Cardiac fibroblast (primary cell): ENCODE measurements at places on chromosomes 4 and X.

DNA sequence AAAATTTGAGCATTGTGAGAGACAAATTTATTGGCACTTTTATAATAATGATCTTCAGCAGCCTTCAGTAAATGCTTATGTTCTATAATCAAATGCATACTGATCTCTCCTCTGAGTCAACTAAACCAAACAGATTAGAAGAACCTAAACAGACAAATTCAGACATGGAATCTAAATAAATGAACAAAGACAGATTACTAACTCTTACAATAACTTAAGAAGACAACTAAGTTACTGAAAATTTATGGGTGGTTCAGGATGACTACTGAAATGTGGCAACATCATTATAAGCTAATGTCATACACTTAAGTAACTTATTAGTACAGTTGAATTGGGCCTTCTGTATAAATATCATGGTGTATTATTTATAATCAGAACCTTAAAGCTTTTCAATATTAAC is 127.3 kb downstream of the NEK1 start:
- DNase-seq = peak; percentile 43

- DNase-seq = no peak
These were observed 41.9 kb downstream of the ARHGEF38 start for GRCh38 chr4:105594099-105595010.

DNA sequence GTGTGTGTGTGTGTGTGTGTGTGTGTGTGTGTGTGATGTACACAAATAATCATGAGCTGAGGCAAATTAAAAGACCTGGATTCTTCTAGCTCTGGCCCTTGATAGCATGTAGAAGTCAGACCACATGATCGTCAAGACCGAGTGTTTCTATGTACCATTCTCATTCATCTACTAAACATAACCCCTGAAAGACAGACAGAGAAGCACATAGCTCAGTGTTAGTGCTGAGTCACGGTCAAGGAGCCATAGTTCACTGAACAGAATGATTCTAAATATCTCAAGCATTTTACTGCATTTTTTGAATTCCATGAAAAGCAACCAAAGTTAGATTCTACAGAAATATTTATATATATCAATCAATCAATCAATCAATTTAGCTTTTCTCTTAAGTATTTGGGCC is 412.3 kb upstream of the CXorf51A start:
- no peak for DNase-seq

DNA sequence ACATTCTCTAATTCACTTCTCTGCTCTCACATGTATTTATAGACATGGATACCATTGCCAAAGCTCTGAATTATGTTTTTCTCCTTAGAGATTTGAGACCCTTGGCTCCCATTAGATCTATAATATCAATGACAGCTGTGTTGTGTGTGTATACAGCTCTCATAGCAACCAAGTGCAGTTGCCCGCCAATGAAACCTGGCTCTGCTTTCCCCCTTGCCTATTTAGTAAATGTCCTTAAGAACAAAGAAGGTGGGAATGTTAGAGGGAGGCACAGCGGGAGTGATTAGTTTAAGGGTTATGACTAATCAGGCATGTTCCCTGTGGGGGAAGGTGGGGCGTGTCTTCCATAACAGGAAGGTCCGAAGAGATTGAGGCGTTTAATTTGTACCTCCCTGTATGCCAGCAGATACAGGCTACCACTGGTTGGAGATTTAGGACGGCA is 100.5 kb upstream of the TBC1D9 start:
- DNase-seq = peak; percentile 71

- no peak for DNase-seq
These were observed 46.5 kb downstream of the REPS2 start for GRCh38 chrX:16992951-16993350.

DNA sequence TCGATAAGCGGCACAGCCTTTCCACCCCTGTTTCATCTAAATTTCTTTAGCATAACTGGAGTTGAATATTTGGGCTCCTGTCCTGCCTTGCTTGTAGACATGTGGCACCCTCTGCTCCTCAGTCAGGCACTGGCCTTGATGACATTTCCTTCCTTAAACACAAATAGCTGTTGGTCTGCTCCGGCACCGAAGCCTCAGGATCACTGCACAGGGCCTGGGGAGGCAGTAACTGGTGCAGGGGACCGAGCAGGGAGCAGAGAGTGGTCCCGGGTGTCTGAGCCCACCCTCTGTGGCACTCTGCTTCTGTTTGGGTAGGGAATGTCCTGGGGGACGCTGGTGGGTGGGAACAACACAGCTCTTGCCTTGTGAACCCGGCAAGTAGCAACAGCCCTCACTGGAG is 13.6 kb downstream of the RGS12 start:
- DNase-seq = no peak

GRCh38 chr4:78558410-78558809 is 6.8 kb downstream of the ANXA3 start:
- peak; percentile 68 for DNase-seq

DNA sequence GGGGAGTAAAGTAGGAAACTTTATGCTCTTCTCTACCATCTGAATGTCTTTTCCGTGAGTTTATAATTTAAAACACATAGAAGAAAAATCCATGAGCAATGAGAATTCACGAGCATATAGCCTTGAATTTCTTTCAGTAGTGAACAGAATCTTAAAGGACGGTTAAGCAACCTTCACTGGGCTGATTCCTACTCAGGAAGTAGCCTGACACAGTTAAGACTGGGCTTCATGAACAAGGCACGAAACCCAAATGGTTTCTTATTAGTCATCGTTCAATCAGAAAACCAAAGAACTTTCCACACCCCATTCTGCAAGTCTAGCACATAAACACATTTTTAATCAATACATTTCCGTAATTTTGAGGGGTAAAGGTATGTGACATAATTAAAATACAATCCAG is 95.8 kb downstream of the SH3KBP1 start:
- peak; percentile 40 for DNase-seq

DNA sequence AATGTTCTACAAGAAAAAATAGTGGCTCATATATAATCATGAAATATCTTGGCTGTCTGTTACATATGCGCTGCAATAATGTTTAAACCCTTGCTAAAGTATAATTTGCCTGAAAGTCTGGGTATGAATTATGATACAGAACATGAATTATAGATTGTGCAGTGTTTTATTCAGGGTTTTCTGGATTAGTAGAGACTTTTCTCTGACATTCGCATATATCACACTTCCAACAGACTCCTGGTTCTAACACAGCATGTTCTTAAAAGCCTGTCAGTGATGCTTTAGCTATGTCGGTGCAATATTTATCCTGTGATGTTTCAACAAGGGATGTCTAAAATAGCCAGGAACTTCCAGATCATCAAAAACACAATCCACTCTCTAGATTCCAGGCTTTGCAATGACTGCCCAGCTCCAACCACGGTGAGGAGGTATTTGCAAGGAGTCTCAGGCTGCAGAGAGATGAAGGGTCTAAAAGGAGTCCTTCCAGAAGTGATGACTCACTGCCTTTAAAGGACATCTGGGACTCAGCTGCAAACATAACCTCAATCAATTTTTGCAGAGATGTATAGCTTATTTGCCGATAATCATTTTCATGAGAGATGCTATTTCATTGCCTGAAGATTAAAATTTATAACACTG is 69.4 kb downstream of the RWDD4 start:
- no peak for DNase-seq

GRCh38 chrX:1521459-1521956 is 15.5 kb downstream of the P2RY8 start:
- no peak for DNase-seq

DNA sequence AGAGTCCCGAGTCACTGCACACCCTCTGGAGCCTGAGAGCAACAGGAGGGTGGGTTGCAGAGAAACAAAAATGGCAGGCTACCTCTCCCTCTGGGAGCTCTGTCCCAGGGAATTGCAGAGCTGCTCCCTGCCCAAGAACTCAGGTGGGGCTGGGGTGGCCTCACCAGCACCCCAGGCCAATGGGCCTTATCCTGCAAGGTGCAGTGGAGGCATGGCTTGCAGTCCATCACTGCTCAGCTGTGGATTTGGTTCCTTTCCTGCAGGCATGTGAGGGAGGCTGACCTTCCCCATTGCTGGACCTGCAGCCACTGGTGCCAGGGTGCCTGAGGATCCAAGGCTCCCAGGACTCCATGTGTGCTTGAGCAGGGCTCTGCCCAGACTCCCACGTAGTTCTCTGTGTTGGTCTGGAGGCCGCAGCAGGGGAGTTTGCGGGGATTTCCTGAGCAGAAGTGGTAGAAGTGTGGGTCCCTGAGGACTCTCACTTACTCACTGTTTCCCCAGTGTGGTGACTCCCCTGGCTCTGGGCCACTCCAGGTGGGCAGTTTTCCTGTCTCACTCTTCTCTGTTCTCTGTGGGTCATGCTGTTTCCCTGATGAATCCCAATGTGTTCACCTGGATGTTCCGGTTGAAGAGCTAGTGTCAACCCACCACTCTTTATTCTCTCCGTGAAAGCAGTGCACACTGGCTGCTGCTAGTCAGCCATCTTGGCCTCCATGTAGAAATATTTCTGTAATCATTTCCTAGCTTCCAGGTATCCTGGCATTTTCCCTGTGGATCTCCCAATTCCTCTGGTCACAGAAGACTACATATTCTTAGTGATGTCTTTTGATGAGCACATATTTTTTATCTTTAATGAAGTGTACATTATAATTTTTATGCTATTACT is 82.3 kb downstream of the ARHGAP24 start:
- no peak for DNase-seq

GRCh38 chr4:188218392-188218791 is 79.2 kb downstream of the TRIML1 start:
- no peak for DNase-seq

GRCh38 chr4:154984148-154984547 is 203.1 kb downstream of the RBM46 start:
- DNase-seq = no peak

GRCh38 chr4:111506706-111507105 is 638.5 kb upstream of the FAM241A start:
- peak; percentile 80 for DNase-seq

DNA sequence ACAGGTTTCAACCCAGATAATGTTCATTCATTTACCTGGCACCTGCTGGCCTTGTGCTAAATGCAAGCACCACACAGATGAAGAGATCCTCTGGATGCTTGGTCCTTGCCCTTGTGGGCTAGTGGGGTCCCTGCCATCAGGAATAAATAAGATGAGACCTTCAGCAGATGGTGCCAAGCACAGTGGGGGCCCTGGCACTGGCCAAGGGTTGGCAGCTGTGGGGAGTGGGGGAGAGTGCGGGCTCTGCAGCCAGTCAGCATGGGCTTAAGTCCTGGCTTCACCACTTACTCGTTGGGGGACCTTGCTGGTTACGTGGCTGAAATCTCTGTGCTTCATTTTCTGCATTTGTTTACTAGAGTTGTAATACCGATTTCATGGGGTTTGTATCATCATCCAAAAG is 6.9 kb downstream of the LAP3 start:
- no peak for DNase-seq

GRCh38 chr4:67700116-67700737 is 728 bp downstream of the UBA6 start:
- peak; percentile 41 for DNase-seq

DNA sequence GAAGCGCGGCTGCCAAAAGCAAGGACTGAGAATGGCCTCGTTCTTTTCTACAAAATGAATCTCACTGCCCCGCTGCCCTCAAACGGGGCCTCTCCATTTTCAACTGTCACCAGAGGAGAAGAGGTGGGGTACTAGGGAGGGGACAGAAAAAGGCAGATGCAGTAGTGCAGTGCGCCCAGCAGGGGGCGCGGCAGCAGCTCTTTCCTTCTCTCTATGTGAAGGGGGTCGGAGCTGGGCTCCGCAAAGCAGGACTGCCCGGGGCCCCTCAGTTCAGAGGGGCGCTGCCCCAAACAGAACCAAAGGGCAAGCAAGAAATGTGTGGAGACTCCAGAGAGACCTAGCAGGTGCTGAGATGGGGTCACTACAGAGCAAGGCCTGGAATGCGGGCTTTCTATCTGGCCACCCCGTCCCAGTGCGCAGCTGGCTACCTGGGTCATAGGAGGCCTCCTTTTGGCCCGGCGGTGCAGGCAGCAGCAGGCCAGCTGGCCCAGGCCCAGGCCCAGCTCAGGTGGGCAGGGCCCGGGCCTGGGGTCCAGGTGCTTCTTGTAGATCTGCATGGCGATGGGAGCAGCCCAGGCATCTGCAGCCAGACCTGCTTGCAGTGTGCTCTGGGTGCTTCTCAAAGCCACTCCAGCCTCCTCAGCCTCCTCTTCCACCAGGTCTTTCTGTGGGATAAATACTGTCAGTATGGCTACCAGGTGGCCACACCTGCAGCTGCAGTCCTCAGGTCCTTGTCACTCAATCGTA is 5.9 kb downstream of the IRAK1 start:
- DNase-seq = peak; percentile 45
